NCI-H2081 (cell line): ENCODE measurements at places on chromosomes 13 and 19.

DNA sequence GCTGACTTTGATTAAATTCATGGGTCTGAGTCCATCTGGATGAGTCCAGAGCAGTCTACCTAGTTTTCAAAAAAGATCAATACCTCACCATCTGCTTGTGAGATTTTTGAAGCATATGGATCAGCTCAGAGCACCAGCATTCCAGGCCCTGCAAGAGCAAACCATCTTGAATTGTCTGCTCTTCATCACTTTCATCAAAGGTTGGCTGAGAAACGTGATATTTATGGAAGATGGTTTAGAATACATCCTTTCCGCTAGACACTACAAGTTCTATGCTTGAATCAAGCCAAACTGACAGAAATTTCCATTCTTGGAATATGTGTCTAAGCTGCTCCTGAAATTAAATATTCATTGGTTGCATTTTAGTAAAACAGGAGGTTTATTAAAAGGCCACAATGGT lies 190.3 kb downstream of the KCNRG start:
- DNase-seq, result no peak

DNA sequence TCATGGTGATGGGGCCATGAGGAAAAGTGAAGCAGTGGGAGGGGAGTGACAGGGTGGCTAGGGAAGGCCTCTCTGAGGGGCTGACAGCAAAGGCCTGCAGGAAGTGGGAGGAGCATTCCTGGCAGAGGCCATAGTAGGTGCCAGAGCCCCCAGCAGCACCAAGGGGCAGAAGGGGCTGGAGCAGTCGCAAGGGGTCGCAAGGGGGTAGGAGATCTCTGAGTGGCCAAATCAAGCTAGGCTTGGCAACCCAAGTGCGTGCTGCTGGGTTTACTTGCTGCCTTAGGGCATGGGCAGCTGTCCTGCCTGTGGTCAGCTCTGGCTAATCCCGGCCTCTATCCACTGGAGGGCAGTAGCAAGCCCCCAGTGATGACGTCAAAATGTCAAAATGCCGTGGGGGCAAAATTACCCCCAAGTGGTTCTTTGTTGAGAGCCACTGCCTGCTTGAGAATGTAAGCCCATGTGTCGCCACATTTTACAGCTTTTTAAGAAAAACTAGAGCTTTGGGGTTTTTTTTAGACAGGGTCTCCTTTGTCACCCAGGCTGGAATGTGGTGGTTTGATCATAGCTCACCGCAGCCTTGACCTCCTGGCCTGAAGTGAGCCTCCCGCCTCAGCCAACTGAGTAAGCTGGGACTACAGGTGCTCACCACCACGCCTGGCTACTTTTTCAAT lies 11.8 kb downstream of the CCDC97 start:
- no peak for DNase-seq

GRCh38 chr13:31442571-31442970 lies 242.8 kb downstream of the B3GLCT start:
- DNase-seq, result no peak

DNA sequence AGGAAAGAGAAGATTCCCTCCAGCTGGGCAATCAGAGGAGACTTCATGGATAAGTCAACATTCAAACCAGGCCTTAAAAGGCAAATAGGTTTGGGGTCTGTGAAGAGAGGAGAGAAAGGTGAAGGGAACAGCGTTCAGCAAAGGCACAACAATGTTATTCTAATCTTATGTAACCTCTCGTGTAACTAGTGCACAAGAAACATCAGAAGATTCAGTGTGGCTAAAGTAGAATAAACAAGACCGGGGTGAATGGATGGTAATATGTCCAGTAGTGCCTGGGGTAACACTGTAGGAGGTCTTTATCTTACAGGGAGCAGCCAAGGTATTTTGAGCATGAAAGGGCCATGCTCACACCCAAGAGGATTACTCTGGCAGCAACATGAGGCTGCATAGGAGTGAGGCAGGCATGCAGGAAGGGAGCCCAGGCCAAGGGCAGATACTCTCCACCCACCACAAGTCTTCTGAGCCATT lies 24.1 kb downstream of the LHFPL6 start:
- no peak for DNase-seq
